ENCODE measurements at places on chromosomes 5 and 9.

DNA sequence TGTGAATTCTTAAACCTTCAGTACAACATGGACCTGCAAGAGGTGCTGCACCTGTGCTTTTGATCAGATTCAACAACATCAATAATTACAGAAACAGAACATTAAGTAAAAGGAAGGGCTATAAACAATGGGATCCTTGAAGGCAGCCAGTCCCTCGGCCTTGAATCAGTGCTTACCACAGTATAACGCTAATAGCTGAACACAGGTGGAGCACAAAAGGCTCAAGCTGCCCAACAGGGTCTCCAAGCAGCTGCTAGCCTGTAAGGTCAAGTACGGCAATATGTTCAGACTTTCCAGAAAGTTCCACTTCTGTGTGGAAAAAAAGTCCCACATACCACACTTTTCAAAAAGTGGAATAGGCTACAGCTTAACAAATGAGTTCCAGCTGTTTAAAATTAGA, 61.9 kb upstream of the ITGA1 start:
- no peak for DNase-seq

GRCh38 chr9:28363151-28363562, 789.9 kb upstream of the C9orf72 start:
- DNase-seq = no peak

DNA sequence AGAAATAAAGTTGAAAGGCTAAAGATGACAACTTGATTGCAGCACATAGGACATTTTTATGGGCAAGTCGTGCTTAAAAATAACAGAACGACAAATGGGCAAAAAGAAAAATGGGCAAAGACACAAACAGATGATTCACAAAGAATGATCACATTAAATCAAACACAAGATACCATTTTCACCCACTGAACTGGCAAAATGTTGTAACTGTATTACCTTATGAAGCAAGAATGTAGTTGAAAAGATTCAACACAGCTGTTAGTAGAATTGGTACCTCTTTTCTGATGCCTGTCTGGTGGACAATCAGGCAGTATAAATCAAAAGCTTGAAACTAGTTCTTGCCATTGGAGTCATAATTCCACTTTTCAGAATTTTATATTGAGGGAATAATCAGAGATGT, 81.0 kb upstream of the PALM2AKAP2 start:
- DNase-seq = no peak

DNA sequence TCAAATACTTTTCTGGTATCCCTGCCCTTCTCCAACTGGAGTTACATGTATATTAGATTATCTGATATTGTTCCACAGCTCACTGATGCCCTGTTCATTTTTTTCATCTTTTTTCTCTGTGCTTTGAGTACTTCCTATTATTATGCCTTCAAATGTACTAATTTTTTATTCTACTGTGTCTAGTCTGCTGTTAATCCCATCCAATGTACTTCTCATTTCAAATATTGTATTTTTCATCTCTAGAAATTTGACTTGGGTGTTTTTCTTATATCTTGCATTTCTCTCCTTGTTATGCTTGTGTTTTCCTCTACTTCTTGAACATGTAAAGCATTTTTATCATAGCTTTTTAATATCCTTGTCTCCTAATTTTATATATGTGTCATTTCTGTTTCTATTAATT, 41.6 kb upstream of the MYOT start:
- DNase-seq = no peak

DNA sequence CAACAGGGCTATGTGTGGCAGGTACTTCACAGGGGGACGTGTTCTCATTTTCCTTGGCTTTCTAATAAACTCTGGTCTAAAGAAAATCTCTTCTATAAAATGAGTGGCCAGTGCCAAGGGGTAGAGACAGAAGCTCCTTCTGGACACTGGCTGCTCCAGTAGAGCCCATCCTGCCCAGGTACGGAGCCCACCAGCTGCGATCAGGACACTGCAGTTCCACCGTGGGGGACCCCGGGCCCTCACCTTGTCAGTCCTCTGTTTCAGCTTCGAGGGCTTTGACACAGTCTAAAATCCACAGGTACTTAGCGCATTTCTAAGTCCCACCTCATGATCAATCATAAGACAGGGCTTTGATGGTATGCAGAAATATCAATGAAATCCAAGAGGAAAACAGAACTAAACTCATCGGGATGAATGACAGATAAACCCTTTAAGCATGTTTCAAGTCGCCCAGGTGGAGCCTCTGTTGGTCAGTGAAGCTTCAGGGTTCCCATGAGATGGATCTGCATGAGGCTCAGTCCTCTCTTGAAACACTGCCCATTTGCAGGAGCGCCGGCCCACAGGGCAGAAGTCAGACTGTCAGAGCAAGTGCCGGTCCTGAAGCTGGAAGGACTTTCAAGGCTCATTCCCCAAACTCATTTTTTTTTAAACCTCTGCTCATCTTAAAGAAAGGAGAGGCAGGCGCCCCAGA, 20.3 kb upstream of the TERT start:
- peak; percentile 26 for DNase-seq

GRCh38 chr9:135249711-135250110, 162.2 kb downstream of the OLFM1 start:
- DNase-seq = no peak

DNA sequence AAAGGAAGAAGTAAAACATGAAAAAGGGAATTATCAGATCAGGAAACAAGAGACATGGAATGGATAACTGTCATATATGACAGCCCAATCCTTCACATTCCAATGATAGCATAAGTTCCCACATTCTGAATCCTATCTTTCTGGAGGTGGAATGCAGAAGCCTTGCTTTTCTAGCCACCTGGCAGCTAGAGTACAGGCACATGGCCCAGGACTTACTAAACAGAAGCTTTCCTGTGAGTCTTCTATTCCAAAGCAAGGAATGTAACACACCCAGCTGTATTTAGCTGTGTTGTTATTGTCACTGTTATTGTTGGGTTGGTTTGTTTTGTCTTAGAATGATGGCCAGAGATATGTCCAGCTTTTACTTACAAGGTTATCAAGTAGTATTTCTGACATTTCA, 780.5 kb upstream of the ZNF608 start:
- DNase-seq = no peak

DNA sequence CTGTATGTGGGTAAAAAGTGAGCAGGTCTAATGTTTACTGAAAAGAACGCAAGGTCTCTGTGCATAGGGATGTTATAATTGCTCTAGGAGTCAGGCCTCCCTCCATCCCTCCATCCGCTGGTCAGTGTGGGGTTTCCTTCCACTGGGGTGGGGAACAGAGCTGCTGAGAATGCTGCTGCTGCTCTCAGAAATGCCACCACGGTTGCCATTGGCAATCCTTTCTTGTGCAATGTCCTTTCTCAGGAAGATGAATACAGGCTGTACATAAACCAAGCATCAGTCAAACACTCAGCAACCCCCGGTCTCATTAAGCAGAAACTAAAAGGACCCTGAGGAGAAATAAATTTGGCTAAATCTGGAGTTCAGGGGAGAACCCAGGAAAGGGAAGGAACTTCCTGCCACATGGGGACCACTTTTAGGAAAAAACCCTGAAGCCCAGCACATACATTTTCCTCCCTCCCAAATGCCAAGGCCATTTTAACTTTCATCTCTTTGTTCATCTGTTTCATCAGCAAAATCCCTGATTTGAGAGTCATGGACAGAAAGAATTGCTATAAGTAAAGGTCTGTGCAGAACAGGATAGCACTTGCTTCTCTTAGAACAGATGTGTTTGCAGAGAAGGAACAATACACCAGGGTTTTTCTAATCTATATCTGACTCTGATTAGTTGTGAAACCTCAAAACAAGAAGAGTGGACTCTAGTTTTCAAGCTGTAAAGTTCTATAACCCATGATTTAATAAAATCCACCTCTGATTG, 70.4 kb upstream of the SLC1A3 start:
- DNase-seq = no peak

Measured in mesothelial cell of epicardium (in vitro differentiated cells).